ENCODE measurements at places on chromosomes 2 and 18.

DNA sequence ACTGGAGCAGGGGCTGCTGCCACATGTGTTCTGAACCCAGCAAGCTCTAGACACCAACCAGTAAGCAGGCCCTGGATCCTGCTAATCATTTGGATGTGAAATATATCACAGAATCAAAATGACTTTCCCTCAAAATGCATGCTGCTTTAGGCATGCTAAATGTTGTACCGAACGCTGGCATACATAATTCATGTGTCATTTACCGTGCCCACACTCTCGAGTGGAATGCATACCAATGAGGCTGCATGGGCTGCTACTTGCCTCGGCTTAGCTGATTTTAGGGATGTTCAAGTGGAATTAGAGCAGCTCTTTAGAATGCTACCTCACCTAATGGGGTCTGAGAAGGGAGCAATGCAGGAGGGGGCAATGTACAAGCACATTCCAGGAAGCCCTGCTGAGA, 509.6 kb upstream of the RAB6C start:
- H3K4me1 ChIP-seq, result no peaks in the 10 kb centered on the region
- no peak overlapping the region for H3K4me3 ChIP-seq
- no peaks in the 10 kb centered on the region for H3K27me3 ChIP-seq
- DNase-seq, result no peak
- no peaks in the 10 kb centered on the region for H3K36me3 ChIP-seq
- no peak overlapping the region for H3K27ac ChIP-seq

- no peaks in the 10 kb centered on the region for H3K27me3 ChIP-seq
- H3K4me1 ChIP-seq, result peaks cover 2% of the 10 kb centered on the region
- H3K27ac ChIP-seq, result no peak overlapping the region
Measured at GRCh38 chr2:222790932-222791331, 69.9 kb upstream of the ACSL3 start.

- H3K27me3 ChIP-seq, result no peaks in the 10 kb centered on the region
- H3K27ac ChIP-seq, result peak within 1 kb of the TSS; percentile 79
- no peaks in the 10 kb centered on the region for H3K36me3 ChIP-seq
Measured at GRCh38 chr18:31684279-31685096, at the start of gene B4GALT6. Gene B4GALT6, minus strand, starts transcription at chr18:31684581. Its CDS starts 155 bp downstream, at chr18:31684426.

GRCh38 chr2:227884511-227884947, 13.1 kb downstream of the DAW1 start:
- no peak overlapping the region for H3K4me3 ChIP-seq
- H3K27me3 ChIP-seq, result no peaks in the 10 kb centered on the region
- DNase-seq, result peak; percentile 84
- H3K36me3 ChIP-seq, result no peaks in the 10 kb centered on the region

DNA sequence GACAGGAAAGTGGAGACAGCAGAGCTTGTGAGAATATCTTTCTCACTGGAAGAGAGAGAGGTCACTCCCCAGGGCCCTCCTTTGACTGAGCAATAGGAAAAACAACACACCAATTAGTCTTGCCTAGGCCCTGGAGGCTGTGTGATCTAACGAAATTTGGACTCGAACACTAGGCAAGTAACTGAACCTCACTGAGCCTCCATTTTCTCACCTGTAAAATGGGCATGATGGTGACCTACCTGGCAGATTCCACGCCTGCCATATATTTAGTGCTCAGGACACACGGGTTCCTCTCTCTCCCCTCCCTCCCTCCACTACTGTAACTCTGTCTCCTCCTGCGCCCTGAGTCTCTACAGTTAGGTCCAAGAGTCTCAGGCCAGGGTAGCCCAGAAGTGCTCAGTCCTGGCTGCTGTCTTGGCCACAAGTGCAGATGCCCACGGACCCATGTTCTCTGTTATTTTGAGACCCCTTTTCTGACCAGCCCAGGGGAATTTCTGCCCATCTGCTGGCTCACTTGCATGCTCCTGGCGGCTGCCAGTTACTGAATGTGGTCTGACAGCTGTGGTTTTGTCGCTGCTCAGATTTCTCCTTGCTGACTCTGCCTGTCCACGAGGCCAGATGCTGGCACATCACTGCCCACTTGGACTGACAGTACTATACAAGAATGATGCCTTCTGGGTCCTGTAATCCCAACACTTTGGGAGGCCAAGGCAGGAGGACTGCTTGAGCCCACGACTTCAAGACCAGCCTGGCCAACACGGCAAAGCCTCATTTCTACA, 9.6 kb upstream of the GIGYF2 start:
- H3K36me3 ChIP-seq, result no peaks in the 10 kb centered on the region
- no peaks in the 10 kb centered on the region for H3K4me1 ChIP-seq
- H3K4me3 ChIP-seq, result no peak overlapping the region
- H3K27me3 ChIP-seq, result no peaks in the 10 kb centered on the region

DNA sequence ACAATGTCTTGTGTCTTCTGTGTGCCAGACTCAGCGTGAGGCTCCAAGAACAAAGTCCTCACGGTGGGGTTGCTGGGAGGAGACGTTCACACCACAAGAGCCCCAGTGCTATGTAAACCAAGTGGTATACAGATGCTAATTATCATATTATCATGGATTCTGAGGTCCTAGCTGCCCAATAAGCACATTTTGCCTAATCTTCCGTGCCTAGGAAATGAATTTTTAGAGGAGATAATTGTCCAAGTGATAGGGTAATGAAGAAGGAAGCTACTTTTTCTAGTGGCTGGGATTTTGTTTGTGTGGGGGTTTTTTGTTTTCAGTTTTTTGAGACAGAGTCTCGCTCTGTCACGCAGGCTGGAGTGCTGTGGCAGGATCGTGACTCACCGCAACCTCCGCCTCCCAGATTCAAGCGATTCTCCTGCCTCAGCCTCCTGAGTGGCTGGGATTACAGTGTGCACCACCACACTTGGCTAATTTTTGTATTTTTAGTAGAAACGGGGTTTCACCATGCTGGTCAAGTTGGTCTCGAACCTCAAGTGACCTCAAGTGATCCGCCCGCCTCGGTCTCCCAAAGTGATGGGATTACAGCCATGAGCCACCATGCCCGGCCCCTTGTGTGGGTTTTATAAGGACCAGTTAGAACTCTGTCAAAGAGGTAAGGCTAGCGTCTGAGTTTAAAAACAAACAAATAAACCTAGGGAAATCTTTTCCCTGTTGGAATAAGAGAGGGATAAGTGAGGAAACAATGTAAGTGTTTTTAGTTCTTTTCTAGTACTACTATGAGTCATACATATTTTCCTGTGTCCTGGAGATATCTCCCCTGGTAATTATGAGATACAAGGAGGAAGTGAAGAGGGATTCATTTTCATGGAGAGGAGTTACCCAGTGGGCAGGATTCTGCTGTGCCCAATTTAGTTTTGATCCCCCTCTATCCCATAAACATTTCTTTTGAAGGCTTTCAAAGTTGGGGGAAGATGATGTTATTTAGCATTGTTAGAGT, 9.5 kb upstream of the SMAD7 start:
- no peak overlapping the region for H3K27ac ChIP-seq
- H3K27me3 ChIP-seq, result 0 out of 2 replicates have a peak, but pooled peaks cover 3% of the 10 kb centered on the region
- H3K4me1 ChIP-seq, result peaks cover 16% of the 10 kb centered on the region
- no peaks in the 10 kb centered on the region for H3K36me3 ChIP-seq

DNA sequence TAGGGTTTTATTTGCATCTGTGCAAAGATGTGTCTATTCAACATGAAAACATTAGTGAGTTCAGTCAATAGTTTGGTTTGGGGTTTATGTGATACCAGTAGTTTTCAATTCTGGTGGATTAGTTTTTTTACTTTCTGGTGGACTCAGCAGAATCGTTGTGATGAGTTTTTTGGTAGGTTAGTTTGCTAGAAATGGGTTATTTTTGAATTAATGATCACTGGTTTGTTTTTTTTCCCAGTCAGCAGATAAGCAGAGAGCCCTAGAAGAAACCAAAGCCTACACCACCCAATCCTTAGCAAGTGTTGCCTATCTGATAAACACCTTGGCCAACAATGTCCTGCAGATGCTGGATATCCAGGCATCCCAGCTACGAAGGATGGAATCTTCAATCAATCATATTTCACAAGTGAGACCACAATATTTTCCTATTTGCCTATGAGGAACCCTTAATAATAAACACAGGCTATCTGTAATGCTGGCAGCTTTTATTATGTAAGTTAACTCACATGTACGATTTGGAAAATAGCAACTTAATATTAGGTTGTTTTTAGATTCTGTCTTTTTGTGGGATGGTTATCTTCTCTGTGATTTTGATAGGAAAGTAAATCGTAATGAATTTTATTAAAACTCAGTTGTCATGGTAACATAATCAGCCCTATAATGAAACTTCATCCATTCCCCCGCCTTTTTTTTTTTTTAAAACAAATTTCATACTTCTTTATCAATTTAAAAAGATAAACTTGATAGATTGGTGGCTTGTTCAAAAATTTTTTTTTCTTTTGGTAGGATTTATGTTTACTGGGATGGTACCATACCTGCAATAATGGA, 38.7 kb downstream of the ABI2 start:
- H3K36me3 ChIP-seq, result peaks cover 7% of the 10 kb centered on the region
- DNase-seq, result no peak
- H3K27me3 ChIP-seq, result no peaks in the 10 kb centered on the region

- H3K4me3 ChIP-seq, result no peak overlapping the region
- H3K36me3 ChIP-seq, result no peaks in the 10 kb centered on the region
- no peak for DNase-seq
- H3K27ac ChIP-seq, result no peak overlapping the region
Measured at GRCh38 chr18:78566720-78567119, 412.9 kb upstream of the SALL3 start.

GRCh38 chr2:232348936-232349335, 29.6 kb upstream of the ALPP start:
- peaks cover 25% of the 10 kb centered on the region for H3K27me3 ChIP-seq
- H3K36me3 ChIP-seq, result no peaks in the 10 kb centered on the region
- DNase-seq, result peak; percentile 33
- H3K4me3 ChIP-seq, result no peak overlapping the region
- H3K4me1 ChIP-seq, result no peaks in the 10 kb centered on the region

GRCh38 chr2:233965032-233965603, 47.9 kb downstream of the TRPM8 start:
- H3K36me3 ChIP-seq, result no peaks in the 10 kb centered on the region
- H3K4me3 ChIP-seq, result no peak overlapping the region
- H3K27ac ChIP-seq, result no peak overlapping the region
- H3K27me3 ChIP-seq, result no peaks in the 10 kb centered on the region

DNA sequence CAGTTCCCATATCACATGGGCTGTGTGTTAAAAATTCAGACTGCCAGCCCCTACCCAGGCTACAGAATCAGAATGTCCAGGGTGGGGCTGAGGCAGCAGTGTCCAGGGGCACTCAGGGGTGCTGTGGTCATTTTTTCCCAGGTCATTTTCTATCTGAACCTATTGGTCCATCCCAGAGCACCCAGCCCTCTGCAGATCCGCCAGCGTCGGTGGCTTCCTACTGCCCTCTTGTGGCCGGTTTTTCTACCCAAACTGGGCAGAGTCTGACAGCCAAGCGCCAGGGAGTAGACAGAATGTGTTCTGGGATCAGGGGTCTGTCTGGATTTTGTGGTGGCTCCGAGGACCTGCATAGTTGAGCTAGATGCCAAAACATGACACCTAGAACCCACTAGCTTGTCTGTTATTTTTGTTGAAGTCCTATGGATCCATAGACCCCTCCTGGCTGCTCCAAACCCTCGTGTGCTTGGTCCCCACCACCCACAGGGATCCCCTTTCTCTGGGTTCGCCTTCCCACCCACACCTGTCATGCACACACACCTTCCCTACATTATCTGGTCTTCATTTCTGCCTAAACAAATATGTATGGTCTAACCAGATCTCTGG, 34.1 kb upstream of the RMDN2 start:
- no peaks in the 10 kb centered on the region for H3K27me3 ChIP-seq
- H3K4me3 ChIP-seq, result no peak overlapping the region
- DNase-seq, result peak; percentile 88
- no peak overlapping the region for H3K27ac ChIP-seq

- H3K27me3 ChIP-seq, result peaks cover 45% of the 10 kb centered on the region
- peaks cover 13% of the 10 kb centered on the region for H3K4me1 ChIP-seq
- H3K27ac ChIP-seq, result no peak overlapping the region
- no peak for DNase-seq
- no peak overlapping the region for H3K4me3 ChIP-seq
- no peaks in the 10 kb centered on the region for H3K36me3 ChIP-seq
Measured at GRCh38 chr2:178211460-178211859, 17.1 kb downstream of the OSBPL6 start.

DNA sequence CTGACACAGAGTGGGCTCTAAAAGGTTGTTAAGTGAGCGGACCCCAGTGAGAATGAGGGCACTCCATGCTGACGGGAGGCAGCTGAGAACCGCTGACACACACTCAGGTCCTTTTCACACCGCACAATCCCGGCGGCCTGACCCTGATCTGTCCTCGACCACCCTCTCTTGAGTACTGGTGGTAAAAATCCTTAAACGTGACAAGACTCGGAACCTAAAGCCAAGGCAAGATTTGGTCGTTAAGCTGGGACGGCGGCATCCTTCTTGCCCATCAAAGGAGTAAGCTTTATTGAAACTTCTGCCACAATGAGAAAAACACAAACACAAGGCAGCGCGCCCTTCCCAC, 569 bp downstream of the TMX3 start:
- H3K36me3 ChIP-seq, result peaks cover 14% of the 10 kb centered on the region
- H3K4me3 ChIP-seq, result peak overlapping the region; percentile 88
- H3K27ac ChIP-seq, result no peak overlapping the region
- H3K4me1 ChIP-seq, result 0 out of 2 replicates have a peak, but pooled peaks cover 2% of the 10 kb centered on the region

GRCh38 chr2:174376967-174377366, 18.6 kb upstream of the SCRN3 start:
- DNase-seq, result no peak
- H3K27me3 ChIP-seq, result no peaks in the 10 kb centered on the region
- peaks cover 7% of the 10 kb centered on the region for H3K36me3 ChIP-seq
- H3K4me1 ChIP-seq, result no peaks in the 10 kb centered on the region
- H3K27ac ChIP-seq, result no peak overlapping the region

DNA sequence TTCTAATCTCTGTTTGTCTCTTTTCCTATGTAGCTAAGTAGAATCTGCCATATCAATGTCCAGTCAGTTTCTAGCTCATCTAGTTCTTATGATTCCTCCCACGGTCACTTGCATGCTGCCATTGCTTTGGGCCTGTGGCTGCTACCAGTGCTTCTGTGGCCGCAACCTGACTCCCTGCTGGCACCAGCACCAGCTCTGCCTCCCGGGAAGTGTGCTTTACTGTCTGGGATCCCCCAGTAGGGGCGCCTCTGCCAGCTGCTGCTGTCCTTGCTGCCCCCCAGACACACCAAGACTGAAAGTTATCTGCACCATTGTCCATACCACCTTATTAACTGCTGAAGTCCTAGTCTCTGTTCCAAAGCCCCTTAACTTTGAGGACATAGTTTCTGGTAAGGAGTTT, 56.3 kb downstream of the RAPGEF4 start:
- H3K36me3 ChIP-seq, result no peaks in the 10 kb centered on the region
- H3K4me1 ChIP-seq, result no peaks in the 10 kb centered on the region
- no peak overlapping the region for H3K27ac ChIP-seq
- no peak for DNase-seq
- H3K27me3 ChIP-seq, result no peaks in the 10 kb centered on the region

DNA sequence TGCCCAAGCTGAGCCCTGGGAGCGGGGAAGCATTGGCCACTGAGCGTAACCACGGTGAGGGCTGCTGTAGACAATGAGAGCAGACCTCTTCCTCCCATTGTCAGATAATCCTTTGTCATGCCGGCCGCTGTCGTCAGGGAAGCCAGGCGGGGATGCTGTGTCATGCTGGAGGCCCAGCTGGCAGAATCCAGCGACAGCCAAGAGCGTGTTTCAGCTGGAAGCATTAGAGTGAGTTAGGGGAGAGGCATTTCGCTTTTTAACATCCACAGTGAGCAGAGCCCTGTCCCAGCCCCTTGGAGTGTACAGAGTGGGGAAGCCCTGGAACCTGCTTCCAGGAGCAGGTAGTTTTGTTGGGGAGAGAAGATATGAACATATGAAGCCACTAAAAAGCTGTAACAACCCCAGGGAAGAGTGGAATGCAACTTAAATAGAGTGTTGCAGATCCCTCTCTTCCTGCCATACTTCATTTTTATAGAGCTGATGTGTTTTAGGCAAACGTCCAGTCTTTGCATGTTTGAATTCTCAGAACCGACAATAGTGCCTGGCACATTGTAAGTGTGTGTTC, 7.0 kb downstream of the CTIF start:
- DNase-seq, result peak; percentile 62
- H3K4me1 ChIP-seq, result peaks cover 56% of the 10 kb centered on the region
- peaks cover 5% of the 10 kb centered on the region for H3K27me3 ChIP-seq
